ENCODE measurements at places on chromosomes 3 and 15.

GRCh38 chr3:29137601-29138000, 143.3 kb upstream of the RBMS3 start:
- DNase-seq, result no peak

DNA sequence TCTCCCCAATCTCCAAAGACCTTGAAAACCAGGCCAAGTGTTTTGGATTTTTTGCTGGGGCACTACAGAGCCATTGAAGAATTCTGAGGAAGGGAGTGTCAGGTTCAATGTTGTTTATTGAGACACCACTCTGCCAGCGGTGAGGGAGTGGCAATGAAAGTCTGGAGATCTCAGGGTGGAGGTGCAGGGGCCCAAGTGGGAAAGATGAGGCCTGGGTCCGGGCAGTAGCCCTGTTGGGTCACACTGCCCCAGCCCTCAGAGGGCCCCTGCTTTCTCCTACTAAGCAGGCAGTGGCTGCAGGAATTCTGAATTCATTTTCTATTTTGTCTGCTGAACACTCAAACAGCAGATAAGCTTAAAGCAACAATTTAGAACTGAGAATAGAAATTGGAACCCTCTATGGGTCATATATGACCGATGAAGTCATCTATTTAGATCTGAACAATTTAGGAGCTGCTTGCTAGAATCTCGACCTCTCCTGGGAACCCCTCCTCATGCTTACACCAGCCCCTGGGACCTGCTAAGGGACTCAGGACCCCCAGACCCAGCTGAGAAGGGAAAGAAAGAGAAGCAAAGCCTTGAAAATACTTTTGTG, 17.9 kb downstream of the HRH1 start:
- DNase-seq, result no peak

GRCh38 chr3:194351080-194351672, at the start of gene CPN2:
TSS of gene CPN2 (minus strand) at chr3:194351328. CDS start at chr3:194342702, 8,626 bp downstream.
- no peak for DNase-seq

GRCh38 chr3:125003859-125004595, 51.8 kb downstream of the HEG1 start:
- DNase-seq, result no peak

DNA sequence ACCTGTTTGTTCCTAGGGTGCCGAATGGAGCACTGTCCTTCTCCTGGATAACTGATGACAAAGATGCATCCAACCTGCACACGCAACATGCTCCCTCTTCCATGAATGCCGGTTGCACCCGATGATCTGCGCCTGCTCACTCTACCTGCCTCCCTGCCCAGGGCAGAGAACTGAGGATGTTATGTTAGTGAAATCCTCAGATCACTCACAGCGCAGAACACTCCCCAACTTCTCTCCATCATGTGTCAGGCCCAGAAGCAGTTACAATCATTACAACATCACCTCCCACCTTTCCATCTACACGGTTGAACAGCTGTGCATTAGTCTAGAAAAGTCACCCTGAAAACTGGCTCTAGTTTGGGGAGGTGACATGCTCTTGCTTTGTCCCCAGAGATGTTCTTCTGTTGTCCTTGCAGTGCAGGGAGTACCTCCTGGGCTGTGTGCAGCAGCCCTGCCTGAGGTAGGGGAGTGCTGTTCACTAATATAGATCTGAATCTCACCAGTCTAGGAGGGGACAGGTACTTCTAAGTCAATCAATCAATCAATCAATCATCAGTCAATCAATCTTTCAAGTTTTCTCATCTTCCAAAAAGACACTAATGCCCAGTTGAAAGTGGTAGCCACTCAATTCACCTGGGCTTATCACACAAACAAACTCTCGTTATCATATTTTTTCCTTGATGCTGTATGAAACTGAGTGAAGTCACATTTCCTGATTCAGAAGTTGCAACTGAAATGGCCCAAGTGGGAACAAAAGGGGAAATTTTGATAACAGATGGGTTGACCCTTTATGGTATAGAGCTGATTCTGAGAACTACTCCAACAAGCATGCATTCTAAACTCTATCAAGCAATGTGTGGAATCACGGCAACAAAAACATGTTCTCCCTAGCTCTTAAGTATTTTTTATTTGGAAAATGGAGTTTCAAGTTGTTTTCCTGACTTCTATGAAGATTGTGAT, 15.4 kb upstream of the ISLR start:
- no peak for DNase-seq

GRCh38 chr3:8657804-8658305, 13.3 kb upstream of the SSUH2 start:
- DNase-seq, result no peak

DNA sequence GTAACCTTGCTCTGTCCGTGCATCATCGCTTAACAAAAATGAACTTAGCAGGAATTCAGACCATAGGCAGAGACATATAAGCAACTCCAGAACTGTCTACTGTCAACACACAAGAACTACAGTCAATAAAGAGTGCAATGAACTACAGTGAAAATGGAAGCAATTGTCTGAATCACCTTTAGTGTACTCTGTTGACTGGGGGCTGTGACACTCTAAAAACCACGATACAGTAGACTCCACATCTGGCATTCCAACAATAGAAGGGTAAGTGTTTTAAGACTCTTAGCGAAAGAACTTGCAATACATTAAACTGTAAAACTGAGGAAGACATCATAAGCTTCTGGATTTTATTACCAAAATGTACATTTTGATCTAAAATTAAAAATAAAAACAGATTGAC, 347.3 kb downstream of the ZBTB20 start:
- DNase-seq, result no peak

DNA sequence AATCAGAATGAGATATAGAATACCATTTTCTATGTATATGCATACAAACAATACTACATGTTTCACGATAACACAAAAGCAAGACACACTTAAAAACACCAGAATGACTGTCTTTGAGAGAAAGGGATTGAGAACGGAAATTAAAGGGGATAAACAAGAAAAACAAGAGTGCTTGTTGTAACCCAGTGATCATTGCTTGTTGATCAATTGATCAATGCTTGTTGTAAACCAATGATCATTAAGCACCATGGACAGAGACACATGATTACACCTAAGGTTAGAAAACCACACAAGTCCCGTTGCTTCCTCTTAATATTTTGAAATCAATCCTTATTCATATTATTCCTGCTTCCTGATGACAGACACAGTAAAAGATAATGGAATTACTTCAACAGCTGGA, 1.1 kb upstream of the OR4F15 start:
- DNase-seq, result peak; percentile 3

GRCh38 chr3:121997372-121997771, 24.7 kb downstream of the ILDR1 start:
- DNase-seq, result no peak

DNA sequence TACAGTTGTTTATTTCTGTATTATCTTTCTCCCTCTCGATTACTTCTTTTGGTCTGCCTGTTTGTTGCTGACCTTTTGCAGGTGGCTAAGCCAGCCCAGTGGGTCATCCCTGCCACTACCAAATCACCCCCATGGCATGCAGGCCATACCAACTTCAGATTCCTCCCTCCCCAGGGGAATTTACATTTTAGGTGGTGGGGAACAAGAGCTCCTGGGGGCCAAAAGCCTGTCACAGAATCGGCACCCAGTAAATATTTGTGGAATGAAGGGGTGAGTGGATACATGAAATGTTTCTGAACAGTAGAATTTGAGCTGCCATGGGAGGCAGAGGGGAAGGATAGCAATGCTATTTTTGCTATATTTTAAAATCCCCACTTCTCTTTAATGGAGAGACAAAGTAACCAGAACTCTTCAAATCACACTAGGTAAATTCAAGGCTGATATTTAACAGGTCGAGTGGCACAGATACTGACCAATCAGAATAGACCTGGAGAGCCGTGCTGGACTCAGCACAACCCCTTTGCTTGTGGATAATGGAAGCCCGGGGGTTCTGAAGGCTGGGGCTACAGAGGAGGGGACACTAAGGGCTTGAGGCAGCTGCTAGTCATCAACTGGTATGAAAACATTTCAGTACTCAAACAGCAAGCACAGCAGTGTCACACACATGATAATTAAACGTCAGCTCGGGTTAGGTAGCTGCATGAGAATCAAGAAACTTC, 54.3 kb upstream of the SMAD3 start:
- no peak for DNase-seq

- DNase-seq, result no peak
These were observed 16.6 kb downstream of the KPNA1 start for GRCh38 chr3:122498152-122498551.

DNA sequence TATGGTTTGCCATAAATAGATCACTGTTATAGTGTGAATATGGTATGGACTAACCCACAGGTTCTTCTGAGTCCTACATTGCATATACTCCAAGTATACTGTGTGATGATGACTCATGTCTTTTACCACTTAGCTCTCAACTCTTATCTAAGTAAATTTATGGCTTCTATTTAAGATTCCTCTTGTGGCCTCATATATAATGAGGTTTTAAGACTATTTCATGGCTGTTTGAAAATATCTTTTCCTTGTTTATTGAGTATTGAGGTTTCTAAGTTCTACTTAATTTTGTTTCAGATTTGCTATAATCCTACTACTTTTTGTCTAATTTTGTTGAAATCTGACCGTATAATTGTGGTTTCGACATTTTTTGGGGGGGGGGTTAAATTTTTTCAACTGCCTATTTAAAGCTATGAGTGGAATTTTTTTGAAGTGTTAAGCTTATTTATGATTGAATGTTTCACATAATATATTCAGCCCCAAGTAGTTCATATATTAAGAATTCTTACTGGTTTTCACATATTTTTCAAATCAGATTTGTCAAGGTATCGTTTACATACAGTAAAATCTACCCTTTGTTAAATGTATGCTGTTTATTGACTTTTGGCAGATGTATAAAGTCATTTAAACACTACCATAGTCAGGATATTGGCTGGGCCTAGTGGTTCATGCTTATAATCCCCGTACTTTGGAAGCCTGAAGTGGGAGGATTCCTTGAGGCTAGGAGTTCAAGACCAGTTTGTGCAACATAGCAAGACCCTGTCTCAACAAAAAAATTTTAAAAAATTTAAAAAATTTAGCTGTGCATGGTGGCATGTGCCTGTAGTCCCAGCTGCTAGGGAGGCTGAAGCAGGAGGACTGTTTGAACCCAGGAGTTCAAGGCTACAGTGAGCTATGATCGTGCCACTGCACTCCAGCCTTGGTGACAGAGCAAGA, 11.7 kb downstream of the SLC25A36 start:
- peak; percentile 15 for DNase-seq

DNA sequence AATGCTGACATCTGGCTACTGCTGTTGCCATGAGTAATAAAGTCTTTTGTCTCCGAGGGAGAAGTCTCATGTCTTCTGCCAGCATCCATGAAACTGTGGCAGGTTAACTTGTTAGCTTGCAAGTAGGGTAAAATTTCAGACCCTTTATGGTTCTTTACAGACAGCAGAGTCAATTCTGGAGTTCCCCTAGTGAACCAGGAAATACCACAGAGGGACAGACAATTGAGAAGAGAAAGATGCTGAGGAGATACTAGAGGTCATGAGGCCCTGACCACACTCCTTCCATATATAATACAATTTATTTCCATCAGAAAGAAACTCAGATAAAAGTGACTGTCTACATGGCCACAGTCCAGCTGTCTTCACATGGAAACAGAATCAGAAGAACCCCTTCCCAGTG, 38.1 kb downstream of the NMNAT3 start:
- no peak for DNase-seq

DNA sequence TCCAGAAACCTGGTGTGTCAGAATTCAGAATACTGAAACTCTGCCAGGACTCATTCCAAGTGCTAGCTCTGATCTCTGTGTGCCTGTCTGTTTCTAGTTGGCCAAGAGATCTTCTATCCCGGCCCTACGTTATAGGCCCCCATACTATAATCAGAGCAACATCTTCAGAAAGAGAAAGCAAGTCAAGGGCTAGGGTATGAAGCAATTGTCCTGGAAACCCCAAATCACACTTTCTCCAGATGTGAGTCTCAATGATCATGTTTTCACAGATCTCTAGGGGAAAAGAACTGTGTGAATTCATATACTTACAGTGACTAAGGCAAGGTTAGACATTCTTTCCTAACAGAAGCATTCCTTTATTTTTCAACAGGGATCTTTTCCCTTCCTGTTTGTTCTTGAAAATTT, 309.7 kb downstream of the SLC9A9 start:
- DNase-seq, result peak; percentile 5

- no peak for DNase-seq
These were observed 7.2 kb upstream of the SYNM start for GRCh38 chr15:99097441-99098410.

DNA sequence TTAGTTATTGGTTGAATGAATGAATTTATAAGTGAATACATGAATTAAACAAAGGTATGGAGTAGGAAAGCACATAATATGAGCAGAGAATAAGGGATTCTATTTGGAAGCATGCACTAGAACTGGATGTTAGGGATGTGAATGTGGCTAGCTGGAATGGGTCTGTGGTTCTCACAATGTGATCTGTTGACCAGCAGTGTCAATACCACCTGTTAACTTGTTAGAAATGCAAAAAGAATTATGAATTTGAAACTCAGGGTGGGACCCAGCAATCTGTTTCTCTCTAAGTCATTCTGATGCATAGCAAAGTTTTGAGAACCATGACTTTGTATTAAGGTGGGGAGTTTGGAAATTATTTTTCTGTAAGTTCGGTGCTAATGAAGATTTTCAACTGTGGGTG, 41.0 kb upstream of the SATB1 start:
- DNase-seq, result no peak

DNA sequence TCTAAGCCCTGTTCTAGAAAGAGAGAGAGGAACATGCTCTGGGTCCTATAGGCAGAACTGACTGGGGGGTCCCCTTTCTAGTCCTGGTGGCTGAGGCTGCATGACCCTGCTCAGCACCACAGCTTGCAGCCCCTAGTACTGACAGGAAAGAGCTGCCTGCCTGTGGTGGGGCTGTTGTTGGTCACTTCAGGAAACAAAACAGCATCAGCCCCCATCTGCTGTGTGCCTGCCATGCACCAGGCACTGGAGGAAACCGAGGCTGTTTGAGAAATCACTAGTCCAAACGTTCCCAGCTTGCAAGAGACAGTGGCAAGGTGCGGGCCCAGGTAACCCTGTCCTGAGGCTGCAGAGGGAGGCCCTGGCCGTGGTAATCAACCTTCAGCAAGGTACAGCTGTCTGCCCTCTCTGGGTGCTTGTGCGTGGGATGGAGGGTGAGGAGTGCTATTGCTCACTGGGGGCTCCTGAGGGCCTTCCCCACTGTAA, 90.6 kb downstream of the IQSEC1 start:
- DNase-seq, result no peak

DNA sequence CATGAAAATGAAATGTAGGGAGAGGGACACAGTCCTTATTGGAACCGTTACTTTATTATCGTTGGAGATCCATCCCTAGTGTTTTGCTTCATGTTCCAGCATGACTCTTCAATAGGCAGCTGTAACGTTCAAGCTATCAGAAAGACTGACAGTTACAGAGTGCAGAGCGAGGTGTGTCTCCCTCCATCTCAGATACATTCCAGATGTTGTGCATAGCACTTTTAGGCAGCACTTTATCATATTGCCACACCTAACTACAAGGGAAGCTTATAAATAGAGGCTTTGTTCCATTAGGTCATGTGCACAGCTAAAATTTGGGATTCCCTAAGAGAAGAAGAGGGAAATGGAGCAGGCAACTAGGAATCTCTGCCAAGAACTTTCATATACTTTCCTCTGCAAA, 1009.6 kb downstream of the ROBO2 start:
- DNase-seq, result no peak

GRCh38 chr3:179868715-179869114, 168.0 kb downstream of the PEX5L start:
- no peak for DNase-seq

Measured in endothelial cell of umbilical vein (primary cell).